NCI-H1694 (cell line): ENCODE measurements at places on chromosomes 12 and 14.
A peak's percentile ranks its signal among the peaks of the same experiment; 100 is the strongest.

GRCh38 chr12:27552886-27553560 lies 29.0 kb downstream of the PPFIBP1 start:
- no peak for DNase-seq

DNA sequence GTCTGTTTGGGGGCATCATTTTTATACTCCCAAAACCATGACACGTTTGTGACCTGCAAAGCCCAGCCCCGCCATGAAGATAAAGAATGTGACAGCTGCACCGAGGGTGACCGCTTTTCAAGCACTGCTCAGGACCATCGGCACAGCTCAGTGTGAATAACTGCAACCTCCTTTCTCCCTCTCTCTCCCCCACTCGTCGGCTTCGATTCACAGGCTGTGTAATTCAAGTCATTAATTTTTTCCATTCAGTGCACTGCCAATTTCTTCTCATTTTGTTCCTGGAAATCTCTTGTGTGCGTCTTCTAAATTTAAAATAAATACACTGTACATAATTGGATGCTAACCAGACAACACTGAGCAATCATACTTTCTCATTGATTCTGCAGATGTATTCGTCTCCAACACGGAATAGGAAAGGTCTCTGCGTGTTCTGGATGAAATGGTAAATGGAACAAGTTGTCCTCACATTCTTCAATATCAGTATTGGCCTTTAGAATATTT lies 260.8 kb downstream of the TTC8 start:
- DNase-seq: no peak

- DNase-seq: no peak
Observed at GRCh38 chr14:54310151-54310850, 86.5 kb upstream of the CDKN3 start.

GRCh38 chr12:67991158-67991557 lies 1.9 kb downstream of the IFNG-AS1 start:
- DNase-seq: no peak

DNA sequence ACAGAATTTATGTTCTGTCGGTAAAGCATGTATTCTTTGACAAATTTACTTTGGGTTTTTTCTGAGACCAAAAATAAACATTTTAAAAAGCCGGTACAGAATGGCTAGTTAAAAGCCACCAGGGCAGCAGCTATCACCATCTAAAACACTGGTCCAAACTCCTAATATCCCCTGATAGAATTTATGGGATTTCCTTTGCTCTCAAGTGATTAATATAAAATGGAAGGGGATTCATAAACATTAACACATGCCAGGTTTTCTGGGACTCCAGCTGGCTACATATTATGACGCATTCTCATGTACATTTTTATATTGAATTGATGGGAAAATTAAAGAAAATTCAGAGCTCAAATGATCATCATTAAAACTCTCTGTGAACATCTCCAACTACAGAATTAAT lies 640.8 kb downstream of the C12orf50 start:
- no peak for DNase-seq

DNA sequence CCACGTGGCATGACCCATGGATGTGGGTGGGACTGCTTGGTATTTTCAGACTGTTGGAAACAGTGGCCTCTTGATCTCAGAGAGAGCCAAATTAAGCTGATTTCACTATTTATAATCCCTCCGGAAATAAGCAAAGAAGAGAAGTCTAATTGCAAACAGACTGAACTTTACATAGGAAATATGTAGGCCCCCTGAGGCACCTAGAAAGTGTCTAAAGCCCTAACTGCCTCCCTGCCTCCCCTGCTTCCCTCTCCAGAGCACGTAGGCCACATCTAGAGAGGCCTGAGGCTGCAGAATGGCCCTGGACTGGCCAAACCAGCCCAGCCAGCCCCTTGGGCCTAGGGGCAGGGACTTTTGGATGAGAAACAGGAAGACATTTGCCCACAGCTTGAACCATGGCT lies 123.8 kb downstream of the ZFP36L1 start:
- DNase-seq: no peak

DNA sequence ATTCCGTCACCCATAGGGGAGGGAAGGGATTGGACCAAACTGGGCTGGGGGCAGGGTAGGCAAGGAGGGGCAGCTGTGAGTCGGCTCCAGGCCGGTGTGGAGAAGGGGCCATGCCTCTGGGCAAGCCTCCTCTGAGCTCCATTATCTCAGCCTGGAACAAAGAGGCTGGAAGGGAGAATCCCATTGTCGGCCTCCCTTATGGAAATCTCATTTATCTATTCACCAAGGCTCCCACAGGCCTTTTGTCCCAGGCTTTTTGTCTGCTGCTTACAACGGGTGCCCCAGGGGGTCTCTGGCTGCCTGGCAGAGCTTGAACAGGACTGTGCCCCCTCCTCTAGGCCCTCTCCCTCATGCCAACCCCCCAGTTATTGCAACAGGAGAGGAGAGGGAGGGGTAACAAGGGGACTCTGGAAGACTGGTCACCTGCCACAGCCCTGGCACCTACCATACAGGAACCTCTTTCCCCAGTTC lies 19.5 kb downstream of the FIGNL2 start:
- DNase-seq: no peak

DNA sequence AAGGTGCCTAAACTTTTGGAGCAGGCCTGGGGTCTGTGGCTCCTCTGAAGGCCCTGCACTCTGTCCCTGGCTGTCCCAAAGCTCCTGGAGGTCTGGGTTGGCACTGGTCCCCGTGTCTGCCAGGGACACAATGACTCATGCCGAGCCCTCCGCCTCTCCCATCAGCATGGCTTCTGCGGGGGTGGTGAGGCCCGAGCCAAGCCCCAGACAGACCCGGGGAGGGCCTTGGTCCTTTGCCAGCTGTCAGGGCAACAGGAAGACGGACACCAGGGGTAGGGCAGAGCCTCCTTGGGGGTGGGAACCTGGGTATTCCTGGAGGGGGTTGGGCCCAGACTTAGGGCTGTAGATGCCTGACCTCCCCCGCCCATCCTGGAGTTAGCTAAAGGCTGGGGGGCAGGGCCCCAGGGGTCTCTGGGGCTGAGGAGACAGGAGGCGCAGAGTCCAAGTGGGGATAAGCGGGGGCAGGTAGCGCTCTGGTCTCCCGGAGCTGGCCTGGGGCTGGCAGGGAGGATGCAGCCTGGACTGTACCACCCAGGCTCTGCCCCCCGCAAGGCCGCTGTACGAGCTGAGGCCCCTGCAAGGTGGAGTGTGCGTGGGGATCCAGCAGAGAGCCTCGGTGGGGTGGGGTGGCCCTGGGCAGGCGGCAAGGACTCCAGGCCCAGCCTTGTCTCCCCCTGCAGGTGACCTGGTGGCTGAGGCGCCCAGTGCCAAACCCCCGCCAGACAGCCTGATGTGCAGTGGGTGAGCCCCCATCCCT lies 16.4 kb upstream of the PUS1 start:
- no peak for DNase-seq

DNA sequence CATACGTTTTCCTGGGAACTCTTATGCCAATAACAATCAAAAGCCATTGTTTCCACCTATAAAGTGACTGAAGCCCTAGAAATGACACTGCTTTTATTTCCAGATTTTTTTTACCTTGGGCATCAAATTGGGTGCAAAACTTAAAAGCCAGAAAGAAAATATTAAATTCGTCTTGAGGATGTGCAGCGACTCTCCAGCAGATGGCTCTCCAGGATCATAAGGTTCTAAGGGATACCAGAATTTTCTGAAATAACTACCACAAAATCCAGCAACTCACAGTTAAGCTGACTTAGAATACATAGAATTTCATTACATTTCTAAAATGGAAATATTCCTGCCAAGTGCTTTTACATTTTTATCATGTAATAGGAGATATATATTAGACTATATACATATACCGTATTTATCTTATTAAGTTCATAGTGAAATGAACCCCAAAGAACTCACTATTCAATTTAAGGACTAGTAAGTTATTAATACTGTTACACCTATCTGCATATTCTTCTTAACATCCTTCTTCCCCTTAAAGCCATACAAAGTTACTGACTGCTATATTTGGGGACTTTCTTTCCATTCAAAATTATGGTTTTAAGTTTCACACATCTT lies 44.0 kb downstream of the ARMH4 start:
- peak; percentile 41 for DNase-seq

GRCh38 chr12:84741692-84742091 lies 170.9 kb downstream of the SLC6A15 start:
- no peak for DNase-seq

DNA sequence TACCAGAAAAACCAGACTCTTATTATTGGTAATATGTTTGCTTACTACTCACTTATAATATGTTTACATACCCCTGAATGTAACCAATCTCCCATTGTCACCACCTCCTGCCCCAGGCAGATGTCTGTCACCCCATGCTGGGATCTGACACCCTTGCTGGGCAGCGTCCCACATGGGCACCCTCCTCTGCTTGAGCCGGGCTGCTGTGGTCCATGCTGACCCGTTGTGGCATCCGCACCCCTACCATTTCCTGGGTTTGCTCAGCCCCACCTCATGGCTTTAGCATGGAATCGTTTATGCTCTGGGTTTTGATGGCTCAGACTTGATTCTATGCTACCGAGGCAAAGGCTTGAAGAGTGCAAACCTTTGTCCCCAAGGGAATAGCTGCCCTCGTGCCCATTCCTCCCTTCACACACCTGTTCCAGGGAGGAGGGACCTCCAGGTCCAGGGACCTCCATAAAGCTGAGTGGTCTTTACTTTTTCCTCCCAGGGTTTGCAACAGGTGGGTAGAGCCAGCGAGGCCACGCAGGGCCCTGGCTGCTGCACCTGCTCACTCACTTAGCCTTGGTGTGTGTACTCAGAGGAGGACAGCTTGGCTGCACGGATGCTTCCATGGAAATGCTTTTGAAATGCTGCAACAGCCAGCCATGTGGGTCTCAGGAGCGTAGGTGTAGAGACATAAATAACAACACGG lies 68.7 kb downstream of the PRMT8 start:
- no peak for DNase-seq

- no peak for DNase-seq
Observed at GRCh38 chr12:76957301-76957700, 78.5 kb upstream of the CSRP2 start.

- DNase-seq: no peak
Observed at GRCh38 chr14:63212776-63213500, 8.7 kb downstream of the RHOJ start.

DNA sequence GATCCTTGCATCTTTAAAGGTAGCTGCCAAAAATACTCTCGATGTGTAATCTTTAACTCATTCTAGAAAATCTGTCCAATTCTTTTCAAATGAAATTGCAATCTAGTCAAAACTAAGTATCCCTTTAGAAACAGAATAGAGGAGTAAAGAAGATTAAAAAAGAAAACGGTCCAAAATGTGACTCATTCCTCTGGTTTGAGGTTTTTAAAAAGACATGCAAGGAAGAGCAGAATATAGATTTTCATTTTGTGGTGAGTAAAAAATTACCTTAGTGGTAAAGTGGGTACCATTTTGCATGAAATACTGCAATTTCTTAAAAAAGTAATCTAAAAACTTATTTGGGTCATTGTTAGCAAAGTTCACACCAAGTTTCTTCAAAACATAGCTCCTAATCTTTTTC lies 108.4 kb downstream of the BRMS1L start:
- DNase-seq: no peak

- no peak for DNase-seq
Observed at GRCh38 chr14:101844219-101844618, 82.7 kb downstream of the PPP2R5C start.

- DNase-seq: no peak
Observed at GRCh38 chr14:23118506-23119362, at the start of gene CEBPE. Gene CEBPE (minus strand): TSS chr14:23119255. CDS start chr14:23119091, 164 bp downstream.

DNA sequence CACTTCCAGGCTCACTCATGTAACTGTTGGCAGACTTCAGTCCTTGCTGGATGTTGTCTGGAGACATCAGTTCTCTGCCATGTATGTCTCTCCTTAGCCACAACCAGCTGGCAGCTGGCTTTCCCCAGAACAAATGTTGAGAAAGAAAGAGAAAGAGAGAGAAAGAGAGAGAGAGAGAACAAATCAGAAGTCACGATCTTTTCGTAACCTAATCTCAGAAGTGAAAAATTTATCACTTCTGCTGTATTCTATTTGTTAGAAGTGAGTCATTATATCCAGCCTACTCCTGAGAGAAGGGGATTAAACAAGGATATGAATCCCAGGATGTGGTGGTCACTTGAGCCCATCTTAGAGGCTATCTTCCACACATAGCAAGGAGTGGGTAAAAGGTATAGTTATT lies 101.2 kb downstream of the BTG1 start:
- DNase-seq: no peak

- no peak for DNase-seq
Observed at GRCh38 chr14:49988080-49988990, 95.5 kb downstream of the ARF6 start.

DNA sequence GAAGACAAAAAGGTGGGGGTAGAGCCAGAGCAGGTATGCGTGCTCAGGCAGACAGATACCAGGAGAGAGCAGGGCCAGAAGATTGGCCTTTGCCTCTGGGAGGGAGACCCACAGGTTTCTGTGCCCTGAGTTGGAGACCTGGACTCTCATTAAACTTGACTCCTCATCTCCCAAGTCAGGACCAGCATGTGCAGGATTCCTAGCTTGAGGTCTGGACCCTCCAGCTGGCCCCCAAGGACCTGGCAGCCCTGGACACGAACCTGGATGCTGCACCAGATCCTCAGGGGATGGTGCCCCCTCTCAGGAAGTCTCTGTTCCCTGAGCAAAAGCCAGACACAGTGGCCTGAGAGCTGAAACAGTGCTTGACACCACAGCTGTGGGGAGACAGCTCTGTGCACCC lies 10.5 kb upstream of the KRT73 start:
- DNase-seq: no peak
